ENCODE measurements at places on chromosomes 5 and 9.

GRCh38 chr9:28770827-28771226 lies 1197.5 kb upstream of the C9orf72 start:
- no peak for DNase-seq

GRCh38 chr5:131252824-131253171 lies 11.1 kb upstream of the CDC42SE2 start:
- peak; percentile 88 for DNase-seq

GRCh38 chr9:35942286-35942685 lies 15.7 kb downstream of the OR2S2 start:
- no peak for DNase-seq

DNA sequence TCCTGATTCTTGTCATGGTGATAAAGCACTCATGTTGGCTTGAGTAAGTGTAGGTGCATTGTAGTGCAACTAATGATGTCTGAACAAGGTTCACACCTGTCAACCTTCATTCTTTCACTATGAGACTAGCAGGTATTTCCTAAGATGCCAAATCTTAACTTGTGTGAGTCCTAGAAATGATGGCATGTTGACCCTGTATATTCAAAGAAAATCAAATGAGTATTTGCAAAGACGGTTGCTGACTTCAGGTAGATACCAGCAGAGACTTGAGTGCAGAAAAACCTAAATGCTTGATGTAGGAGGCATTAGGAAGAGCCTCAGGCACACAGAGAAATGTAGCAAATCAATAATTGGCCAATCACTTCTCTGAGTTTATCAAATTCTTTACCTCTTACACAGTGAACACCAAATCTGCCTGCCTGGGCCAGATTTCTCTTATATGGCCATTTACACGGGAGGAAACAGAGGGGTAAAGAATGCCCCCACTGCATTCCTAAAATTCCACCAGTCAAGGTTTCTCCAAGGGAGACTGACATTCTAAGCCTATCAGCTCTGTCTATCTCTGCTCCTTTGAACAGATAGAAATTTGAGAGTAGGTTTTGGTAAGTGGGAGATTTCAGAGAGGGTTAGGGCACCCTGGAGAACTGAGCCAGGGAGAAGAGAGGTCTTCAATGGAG lies 488.6 kb upstream of the WWC1 start:
- DNase-seq, result no peak

- DNase-seq, result peak; percentile 81
Measured at GRCh38 chr5:157172403-157172802, 6.3 kb upstream of the GARIN3 start.

DNA sequence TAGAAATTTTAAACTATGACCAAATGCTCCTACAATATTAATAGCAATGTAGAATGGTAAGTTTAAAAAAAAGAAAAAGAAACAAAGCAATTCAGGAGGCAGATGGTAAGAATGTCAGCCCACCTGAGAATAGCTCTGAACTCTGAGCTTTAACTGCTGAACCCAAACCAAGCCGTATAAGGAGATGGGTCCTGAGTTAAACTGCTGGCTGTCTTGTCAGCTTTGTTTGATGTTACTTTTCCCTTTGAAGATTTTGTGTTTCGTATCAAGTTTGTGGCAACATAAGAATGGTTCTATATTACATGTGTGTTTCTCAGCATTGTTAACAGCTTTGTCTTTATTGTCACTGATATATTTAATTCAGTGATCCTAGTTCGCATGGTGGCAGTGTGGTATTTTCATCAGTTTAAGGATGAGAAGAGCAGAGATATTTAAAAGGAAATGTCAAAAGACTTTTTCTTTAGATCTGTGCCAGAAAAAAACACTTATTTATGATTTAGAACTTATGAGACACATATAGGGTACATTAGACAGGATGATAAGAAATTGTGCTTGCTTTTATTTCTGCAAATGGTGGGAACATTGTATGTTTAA lies 390.1 kb downstream of the CCDC171 start:
- no peak for DNase-seq

DNA sequence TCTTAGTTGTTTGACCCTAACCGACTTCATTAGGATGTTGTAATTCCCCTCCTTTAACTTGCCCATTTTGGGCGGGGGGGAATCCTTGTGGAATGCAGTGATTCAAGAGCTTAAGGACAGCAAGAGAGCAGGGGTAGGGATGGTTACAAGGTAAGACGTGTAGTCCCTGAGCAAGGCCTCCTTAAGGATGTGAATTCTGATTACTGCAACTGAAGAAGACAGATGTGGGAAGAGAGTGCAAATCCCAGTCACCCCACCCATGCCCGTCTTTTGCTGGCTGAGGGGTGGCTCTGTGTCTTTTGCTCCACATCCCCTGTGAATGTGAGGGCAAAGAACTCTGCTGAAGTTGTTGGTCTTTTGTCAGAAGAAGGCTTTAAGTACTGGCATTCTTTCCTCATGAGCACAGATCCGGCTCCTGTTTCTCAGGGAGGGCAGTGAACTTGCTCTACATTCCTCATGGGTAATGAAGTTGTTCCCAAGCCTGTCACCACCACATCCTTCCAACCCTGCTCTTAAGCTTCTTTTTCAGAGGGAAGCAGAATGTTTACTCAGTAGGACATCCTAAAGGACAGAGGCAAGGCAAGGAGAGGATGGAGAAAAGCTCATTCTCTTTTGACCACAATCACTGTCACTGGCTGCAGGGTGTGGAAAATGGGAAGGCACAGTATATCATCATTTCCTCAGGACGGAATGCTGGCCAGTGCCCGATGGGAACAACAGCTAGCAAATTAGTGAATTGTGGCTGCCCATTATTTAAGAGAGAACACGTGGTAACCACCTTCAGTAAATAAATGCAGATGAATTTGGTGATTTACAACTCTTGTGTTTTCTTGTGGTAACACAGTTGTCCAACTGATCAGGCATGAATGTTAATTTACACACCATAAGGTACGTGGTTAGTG lies 61.5 kb downstream of the RAI14 start:
- DNase-seq, result no peak

GRCh38 chr5:143691945-143692290 lies 120.0 kb upstream of the HMHB1 start:
- DNase-seq, result no peak

- no peak for DNase-seq
Measured at GRCh38 chr9:8254541-8254940, 455.0 kb upstream of the DMAC1 start.

GRCh38 chr5:55421074-55421529 lies 113.3 kb downstream of the MTREX start:
- no peak for DNase-seq

DNA sequence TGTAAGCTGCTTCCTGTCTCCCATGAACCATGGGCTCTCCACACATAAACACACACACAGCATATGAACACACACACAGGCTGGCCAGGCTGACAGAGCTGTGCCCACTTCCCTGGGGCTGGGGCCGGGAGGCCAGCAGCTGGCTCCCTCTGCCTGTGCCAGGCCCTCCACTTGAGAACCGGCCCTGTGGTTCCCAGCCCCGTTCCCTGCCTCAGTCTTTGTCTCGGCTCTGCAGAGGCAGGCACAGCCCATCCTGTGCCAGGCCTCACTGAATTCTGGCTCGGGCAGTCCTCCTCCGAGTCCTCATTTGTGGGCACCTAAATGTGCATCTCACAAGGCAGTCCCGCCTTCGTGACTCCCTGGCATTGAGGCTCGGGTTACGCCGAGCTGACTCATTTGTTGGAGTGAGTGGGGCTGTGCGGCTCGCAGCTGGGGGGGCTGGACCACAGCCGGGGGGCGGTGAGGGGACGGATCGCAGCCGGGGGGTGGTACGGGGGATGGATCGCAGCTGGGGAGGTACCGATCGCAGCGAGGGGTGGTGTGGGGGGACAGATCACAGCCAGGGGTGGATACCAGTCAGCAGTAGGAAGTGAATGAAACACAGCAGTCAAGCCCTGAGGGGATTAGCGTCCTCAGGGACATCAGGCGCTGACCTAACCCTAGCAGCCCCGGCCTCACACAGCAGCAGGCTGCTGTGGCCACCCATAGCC lies 72.3 kb downstream of the PSMB7 start:
- no peak for DNase-seq

- no peak for DNase-seq
Measured at GRCh38 chr5:147140558-147140957, 94.3 kb upstream of the STK32A start.

- DNase-seq, result no peak
Measured at GRCh38 chr9:91562416-91562815, 138.8 kb upstream of the NFIL3 start.

DNA sequence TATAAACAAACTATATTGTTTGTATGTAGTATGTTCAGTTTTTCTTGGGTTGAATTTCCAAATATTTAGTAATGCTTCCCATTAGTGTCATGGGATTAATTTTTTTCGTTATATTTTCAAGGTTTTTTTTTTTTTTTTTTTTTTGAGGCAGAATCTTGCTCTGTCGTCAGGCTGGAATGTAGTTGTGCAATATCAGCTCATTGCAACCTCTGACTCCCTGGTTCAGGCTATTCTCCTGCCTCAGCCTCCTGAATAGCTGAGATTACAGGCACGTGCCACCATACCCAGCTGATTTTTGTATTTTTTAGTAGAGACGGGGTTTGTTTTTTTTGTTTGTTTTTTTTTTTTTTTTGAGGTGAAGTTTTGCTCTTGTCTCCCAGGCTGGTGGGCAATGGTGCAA lies 10.6 kb downstream of the DDX46 start:
- DNase-seq, result no peak

GRCh38 chr5:6419340-6419852 lies 29.3 kb upstream of the UBE2QL1 start:
- no peak for DNase-seq

GRCh38 chr5:67190861-67191260 lies 5.7 kb downstream of the CD180 start:
- DNase-seq, result no peak

GRCh38 chr5:167658889-167659288 lies 632.6 kb upstream of the WWC1 start:
- DNase-seq, result no peak

DNA sequence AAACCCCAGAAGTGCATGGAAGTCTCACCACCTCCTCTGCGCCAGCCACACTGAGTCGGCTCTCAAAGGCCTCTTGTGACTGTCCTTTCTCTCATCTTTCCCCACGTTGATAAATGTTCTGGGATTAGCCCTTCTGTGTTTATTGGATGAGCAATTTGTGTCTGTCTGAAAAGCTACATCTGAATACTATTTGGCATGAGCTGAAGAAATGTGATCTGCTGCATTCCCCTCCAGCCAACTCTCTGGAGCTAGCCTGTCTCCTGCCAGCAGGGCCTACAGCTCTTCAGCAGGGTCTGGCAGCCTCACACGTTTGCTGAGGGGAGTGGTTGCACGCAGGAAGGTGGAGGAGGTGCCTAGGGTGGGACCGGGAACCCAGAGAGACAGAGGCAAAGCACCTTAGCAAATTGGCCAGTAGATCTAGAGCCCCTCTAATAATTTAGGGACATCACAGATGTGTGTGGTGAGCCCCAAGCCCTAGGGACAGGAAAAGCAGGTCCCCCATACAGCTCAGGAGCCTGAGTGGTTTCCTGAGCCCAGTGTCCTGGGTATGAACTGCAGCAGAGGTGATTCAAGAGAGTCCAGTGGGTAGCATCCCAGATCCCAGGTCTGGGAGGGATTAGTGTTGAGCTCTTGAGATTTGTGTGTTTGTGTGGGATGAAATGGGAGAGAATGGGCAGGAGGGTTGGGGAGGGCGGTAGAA lies 20.5 kb upstream of the B4GALT1 start:
- no peak for DNase-seq

DNA sequence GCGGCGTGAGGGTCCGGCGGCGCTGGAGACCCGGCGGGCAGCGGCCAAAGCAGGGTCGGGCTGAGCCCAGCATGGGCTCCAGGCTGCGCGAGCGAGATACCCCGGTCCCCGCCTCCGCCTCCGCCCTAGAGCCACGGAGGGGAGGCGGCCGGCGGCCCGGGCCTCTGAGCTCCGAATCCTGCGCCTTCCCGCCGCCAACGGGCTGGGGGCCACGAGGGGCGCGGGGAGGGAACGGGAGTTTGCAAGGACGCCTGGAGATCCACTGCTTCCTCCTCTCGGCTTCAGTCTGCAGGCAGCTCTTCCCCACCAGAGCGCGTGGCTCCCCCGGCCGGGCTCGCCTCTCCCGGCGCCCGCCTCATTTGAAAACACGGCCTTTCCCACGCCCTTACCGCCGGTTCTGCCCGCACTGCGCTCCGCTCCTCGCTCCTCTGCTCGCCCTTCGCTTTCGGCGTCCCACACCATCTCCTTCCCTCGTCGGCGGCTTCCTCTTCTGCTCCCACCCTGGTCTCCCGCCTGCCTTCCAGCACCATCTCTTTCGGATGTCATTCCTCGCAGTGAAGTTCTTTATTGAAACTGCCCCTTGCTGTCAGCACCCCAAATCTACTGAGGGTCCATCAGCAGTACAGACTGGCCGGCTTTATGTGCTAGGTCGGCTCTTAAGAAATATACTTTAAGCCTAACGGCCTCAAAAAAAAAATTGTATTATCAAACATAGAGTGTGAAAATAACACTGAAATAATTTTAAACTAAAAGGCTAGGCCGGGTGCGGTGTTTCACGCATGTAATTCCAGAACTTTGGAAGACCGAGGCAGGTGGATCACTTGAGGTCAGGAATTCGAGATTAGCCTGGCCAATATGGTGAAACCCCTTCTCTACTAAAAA lies 105.0 kb upstream of the FAM120A start:
- no peak for DNase-seq

GRCh38 chr9:94610181-94610606 lies 16.6 kb upstream of the FBP2 start:
- DNase-seq, result no peak

- peak; percentile 37 for DNase-seq
Measured at GRCh38 chr5:131640043-131640856, 5.2 kb upstream of the RAPGEF6 start.

DNA sequence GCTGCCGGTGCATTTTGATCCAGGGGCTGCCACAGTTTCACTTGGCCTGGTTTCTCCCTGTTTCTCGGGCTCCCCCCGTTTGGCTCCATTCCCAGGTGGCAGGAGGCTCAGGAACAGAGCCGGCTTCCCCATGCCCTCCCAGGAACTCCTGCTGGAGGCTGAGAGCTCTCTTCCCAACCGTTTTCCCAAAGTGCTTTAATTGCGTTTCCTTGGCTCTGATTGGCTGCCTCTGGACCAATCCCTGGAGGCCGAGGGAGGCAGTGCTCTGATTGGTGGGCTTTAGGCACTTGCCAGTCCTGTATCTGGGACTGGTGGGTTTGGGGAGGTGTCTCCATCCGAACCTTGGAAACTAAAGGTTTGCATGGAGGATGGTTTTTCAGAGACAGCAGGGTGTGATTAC lies 4.9 kb downstream of the TSPAN17 start:
- DNase-seq, result no peak

- DNase-seq, result no peak
Measured at GRCh38 chr9:101513351-101513750, 20.3 kb upstream of the RNF20 start.

GRCh38 chr9:20622330-20623020 lies at the start of gene MLLT3:
MLLT3 (minus strand) TSS chr9:20622499.
- DNase-seq, result peak; percentile 97

- no peak for DNase-seq
Measured at GRCh38 chr9:14423815-14424261, 109.9 kb upstream of the NFIB start.

DNA sequence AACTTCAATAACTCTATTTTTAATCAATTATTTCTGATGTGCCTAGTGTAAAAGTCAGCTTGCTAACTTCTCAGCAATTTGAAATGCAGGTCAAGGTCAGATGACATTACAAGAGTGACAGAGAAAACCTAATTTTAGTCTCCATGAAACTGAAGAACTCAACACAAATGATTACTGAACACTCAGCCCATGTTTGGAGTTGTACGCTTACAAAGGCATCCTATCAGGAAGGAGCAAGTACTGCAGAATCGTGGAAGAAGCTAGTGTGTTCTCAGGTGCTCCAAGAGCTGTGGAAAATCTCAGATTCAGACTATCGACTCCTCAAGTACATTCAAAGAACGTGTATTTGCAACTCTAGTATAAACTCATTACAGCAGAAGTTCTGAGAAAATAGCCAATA lies 526.7 kb downstream of the PDE4D start:
- DNase-seq, result no peak
